ENCODE measurements at places on chromosomes 3 and 15.
A peak's percentile ranks its signal among the peaks of the same experiment; 100 is the strongest.

DNA sequence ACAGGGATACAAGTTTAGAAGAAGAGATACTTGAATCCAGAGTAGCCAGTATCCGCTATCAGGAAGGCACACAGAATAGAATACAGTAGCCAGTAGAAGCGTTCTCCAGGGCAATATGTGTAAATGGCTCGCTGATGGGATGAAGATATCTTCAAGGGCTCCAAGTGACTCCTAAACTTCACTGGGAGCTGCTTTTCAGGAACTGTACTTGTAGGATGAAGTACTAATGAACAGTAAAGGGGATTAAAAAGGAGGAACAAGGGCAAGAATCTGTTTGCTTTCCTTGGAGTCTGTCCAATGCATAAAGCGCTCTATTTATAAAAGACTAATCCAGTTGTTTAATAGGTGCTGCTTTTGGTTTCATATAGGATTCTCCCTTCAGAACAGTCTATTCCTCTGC lies 78.4 kb downstream of the THRB start:
- no peak for DNase-seq

GRCh38 chr15:83449937-83450506 lies 2.9 kb downstream of the SH3GL3 start:
- DNase-seq: no peak

DNA sequence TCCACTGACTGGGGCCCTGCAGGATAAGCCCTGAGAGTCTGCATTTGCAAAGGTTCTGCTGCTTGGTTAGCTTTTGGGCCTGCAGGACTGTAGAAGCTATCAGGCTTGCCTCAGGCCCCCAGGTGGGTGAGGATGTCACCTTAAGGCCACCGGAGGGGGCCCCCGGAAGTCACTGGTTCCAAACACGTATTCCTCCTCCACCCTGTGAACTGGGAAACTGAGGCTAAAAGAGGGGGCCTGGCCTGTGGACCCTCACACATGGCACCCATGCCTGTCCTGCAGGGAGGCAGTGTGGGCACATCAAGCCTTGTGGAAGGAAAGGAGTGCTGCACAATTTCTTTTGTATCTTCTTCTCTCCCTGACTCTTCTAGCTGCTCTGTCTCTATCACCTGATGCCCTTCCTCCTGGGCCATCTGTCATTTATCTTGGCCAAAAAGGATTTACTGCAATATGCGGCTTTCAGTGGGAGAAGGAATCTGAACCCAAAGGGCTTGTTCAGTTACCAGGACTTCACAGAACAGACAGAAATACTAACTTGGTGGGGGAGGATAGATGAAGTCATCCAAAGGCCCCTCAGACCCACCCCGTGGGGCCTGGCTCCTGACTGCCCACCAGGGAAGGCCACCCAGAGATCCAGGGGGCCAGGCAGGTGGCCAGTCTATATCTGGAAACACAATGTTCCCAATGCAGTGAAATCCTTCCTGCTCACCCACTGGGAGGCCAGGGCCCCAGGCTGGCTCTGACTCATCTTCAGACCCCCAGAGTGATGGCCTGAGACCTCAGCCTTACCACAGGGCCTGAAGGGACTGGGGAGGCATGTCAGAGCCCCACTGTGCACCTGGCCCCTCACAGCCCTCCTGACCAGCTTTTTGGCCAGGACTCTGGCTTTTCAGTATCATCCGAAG lies 18.3 kb downstream of the UBAP1L start:
- no peak for DNase-seq

DNA sequence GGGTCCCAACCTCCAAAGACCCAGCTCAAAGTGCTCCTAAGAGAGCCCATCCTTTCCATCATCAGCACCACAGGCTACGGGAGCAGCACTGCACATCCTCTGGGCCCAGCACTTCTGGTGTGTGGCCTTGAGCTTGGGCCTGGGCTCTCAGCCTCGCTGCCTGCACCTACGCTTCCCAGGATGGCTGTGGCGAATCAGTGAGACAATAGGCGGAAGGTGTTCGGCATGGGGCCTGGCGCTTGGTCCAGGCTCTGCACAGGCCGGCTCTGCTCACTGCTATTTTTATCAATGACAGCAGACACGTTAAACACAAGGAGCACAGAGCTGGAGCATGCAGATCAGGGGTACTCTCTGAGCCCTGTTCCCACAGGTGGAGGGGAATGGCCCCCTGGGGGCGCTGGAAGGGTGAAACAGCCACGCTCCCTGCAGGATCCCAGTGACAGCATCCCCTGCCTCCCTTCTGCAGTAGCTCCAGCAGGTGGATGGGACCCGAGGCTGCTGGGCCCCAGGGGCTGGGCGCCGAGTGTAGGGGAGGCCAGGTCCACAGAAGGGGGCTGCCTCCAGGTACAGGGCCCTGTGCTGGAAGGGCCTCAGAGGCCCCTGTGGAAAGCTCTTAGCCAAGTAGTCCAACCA lies 90.0 kb upstream of the RPL32 start:
- no peak for DNase-seq

GRCh38 chr3:67362686-67363085 lies 291.7 kb downstream of the SUCLG2 start:
- DNase-seq: no peak

GRCh38 chr3:159724627-159725026 lies 264.0 kb upstream of the IL12A start:
- no peak for DNase-seq

DNA sequence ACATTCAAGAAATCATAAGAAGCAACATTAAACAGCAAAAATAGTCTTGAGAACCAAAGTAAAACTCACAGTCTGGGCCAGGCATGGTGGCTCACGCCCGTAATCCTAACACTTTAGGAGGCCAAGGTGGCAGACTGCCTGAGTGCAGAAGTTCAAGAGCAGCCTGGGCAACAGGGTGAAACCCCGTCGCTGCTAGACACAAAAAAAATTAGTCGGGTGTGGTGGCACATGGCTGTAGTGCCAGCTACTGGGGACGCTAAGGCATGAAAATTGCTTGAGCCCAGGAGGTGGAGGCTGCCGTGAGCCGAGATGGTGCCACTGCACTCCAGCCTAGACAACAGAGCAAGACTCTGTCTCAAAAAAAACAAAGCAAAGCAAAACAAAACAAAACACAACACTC lies 117.7 kb upstream of the GOLGA6L6 start:
- DNase-seq: no peak

- no peak for DNase-seq
These were observed 72.0 kb upstream of the P3H2 start for GRCh38 chr3:190192739-190193138.

DNA sequence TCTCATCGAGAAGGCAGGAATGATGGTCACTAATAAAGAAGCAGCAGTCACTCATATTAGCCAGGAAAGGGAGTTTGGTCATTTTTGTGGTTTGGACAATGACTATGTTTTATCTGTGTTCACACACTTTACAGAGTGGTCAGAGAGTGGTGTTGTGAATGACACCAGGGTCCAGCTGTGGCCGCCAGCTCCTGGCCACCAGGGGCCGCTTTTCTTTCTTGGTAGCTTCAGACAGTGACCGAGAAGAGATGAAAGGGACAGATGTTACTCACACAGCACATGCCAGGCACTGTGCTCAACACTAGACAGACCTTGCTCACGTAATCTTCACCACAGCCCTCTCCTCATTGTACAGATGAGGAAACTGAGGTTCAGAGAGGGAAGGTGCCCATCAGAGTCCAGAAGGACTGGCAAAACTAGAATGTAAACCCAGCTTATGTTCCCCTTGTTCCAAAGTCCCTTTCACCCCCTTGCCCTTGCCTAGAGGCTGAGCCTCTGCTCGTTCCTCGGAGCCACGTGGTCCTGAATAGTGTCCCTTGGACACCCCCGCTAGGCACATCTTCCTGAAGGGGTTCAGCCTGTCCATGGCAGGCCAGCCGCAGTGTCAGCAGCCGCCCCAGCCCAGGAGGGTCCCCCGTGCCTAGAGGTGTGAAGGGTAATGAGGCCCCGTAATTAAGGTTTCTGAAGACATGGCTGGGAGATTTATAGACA lies 55.6 kb downstream of the CYP11A1 start:
- no peak for DNase-seq

- no peak for DNase-seq
These were observed 54.2 kb downstream of the DTWD1 start for GRCh38 chr15:49675041-49675440.

- DNase-seq: no peak
These were observed 48.5 kb downstream of the CD47 start for GRCh38 chr3:108042300-108042699.

DNA sequence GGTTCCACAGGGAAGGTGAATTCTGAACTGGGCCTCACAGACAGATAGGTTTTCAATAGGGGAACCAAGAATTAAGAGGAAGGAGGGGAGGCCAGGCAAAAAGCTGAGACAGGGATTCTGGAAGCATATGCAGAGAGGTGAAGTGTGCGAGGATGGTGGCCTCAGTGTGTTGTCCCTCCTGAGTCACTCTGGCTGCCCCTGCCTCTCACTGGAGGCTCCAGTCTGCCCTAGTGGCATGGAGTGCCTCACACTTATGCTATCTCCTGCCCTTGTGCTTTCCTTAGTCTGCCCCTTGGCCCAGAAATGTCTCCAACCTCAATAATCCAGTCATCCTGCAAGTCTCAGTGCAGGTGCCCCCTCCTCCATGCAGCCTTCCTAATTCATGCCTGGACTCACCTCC lies 32.2 kb upstream of the RBP1 start:
- no peak for DNase-seq

DNA sequence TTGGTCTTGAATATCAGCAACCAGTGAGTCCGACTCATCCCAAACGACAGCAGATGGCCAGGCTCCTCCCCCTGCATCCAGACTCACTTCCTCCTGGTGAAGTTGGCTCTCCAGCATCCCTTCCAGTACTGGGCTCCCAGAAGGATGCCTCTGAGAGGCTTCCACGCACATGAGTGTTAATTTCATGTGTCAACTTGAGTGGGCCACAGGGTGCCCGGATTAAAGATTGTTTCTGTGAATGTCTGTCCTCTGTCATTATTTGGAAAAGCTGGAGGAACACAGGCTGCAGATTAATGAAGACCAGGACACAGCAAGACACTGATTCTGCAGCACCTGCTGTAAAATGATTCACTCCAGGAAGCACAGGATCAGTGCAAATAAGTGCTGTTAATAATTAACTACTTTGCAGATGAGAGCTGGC lies 99.8 kb downstream of the ATP10A start:
- no peak for DNase-seq

- no peak for DNase-seq
These were observed 29.8 kb downstream of the NGRN start for GRCh38 chr15:90295270-90295648.

- no peak for DNase-seq
These were observed 351.8 kb downstream of the ZIC1 start for GRCh38 chr3:147760941-147761340.

DNA sequence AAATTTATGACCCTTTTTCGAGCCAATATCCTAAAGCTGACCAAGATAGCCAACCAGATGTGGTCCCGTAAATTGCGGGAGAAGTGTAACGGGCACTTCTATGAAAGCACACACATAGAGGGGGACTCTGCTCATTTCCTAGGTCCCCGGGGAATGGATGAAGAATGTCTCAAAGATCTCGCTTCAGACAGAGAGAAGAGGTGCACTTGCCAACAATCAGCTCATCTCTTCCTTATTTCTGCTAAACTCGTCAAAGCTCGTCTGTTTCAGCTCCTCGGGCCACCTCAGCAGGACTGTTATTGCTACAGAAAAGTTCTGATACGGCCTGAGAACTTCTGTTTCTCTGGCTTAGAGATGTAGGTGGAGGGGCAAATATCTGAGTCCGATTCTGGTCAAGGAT lies 71.8 kb downstream of the TM2D3 start:
- DNase-seq: no peak

DNA sequence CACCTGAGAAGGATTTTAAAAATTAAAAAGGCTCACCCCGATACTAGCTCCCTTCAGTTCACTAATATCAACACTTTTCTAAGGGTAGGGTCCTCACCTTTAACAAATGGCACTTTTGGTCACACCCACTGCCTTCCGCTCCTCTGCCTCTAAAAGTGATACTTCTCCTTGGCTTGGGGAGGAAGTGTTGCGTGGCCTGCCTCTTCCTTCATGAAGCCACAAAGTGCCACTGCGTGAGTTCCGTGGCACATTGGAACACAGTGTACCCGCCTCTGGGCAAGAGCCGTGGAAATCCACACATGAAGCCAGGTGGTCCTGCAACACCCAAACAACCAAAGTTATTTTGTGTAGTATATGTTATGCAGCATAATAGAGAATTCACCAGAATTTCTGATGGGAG lies 3.9 kb downstream of the B4GALT4 start:
- DNase-seq: no peak

GRCh38 chr3:154955907-154956533 lies 124.1 kb upstream of the MME start:
- DNase-seq: peak; percentile 40

DNA sequence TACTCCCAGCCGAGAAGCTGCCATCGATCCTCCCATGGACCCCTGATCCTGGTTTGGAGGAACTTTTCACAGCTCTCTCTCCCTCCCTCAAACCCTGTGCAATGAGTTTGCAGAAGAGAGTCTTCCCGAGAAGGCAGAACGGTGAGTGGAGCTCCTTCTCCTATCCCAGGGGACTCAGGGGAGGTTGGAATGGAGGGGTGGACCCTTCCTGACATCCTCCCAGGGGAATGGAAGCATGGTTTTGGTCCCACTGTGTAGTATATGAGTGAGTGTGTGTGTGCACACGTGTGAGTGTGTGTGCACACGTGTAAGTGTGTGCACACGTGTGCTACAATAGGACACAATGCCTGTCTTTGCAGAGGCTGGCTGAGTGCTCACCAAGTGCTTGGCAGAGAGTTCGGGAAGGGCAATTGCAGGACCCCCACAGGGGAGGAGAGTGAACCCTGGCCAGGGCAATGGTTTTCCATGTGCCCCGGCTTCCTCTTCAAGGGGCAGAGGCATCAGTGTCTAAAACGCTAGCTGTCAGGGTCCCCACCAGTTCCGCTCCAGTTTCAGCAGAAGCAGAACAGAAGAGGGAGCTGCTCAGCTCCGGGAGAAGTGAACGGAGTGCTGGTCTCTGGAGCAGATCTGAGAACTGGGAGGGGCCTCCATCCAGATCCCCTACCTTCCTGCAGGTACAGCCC lies 13.8 kb upstream of the IL16 start:
- no peak for DNase-seq

- DNase-seq: no peak
These were observed 121.4 kb downstream of the KLF13 start for GRCh38 chr15:31447931-31448634.

- no peak for DNase-seq
These were observed 28.9 kb downstream of the NR2C2 start for GRCh38 chr3:14976317-14976716.

DNA sequence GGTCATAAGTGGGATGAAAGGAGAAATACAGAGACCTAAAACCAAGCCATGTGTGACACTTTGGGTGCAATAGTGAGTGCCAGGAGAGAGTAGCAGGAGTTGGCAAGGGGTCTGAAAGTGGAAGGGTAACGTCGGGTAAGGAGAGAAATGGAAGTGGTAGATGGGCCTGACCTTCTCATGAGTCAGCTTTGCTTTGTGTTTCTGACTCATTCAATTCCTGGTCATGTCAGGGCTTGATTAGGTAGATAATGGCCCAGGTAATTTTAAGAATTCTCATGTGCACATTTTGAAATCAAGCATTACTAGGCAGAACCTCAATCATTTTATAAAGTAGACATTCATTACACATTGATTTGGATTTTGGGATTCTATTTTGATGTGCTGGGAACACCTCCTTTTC lies 262.5 kb downstream of the SOX2 start:
- DNase-seq: no peak
